ENCODE measurements at places on chromosomes 5 and 9. TPM values are rescaled to one million over a fixed set of nuclear protein-coding genes. Genes with fewer than 3 reads are reported as not detected.

GRCh38 chr5:44246986-44247385 lies 142.2 kb downstream of the FGF10 start:
- DNase-seq: no peak
- no peaks in the 10 kb centered on the region for H3K36me3 ChIP-seq
- H3K4me3 ChIP-seq: no peak overlapping the region
- no peaks in the 10 kb centered on the region for H3K4me1 ChIP-seq
- no peak overlapping the region for H3K27ac ChIP-seq
- no peaks in the 10 kb centered on the region for H3K27me3 ChIP-seq

GRCh38 chr5:149014571-149015031 lies 48.3 kb downstream of the SH3TC2 start:
- no peak overlapping the region for H3K27ac ChIP-seq
- DNase-seq: no peak
- no peaks in the 10 kb centered on the region for H3K27me3 ChIP-seq
- no peak overlapping the region for H3K4me3 ChIP-seq

- H3K27ac ChIP-seq: no peak overlapping the region
- no peaks in the 10 kb centered on the region for H3K36me3 ChIP-seq
These were observed 860.8 kb downstream of the PTPRD start for GRCh38 chr9:9751996-9752395.

GRCh38 chr9:111904891-111905291 lies 8.3 kb downstream of the UGCG start:
- H3K4me3 ChIP-seq: no peak overlapping the region
- no peak overlapping the region for H3K27ac ChIP-seq
- no peaks in the 10 kb centered on the region for H3K36me3 ChIP-seq
- peaks cover 38% of the 10 kb centered on the region for H3K4me1 ChIP-seq
- DNase-seq: no peak

DNA sequence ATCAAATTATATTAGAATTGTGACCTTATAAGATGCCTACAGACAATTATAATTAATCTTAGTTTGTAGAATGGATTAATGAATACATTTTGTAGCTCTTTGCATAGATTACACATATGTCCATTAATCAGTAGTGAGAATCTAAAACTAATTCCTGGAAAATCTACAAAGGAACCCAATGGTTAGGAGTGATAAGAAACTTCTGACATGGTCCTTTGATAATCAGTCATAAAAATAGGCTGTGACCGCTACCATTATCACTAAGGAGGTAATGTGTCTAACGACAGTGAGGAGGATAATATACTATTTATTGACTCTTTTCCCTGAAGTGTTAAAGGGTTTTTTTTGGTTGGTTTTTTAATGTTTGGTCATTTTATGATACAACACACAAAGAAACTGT lies 46.6 kb downstream of the BNC2 start:
- no peak overlapping the region for H3K27ac ChIP-seq
- H3K27me3 ChIP-seq: no peaks in the 10 kb centered on the region
- H3K36me3 ChIP-seq: no peaks in the 10 kb centered on the region
- no peak overlapping the region for H3K4me3 ChIP-seq

DNA sequence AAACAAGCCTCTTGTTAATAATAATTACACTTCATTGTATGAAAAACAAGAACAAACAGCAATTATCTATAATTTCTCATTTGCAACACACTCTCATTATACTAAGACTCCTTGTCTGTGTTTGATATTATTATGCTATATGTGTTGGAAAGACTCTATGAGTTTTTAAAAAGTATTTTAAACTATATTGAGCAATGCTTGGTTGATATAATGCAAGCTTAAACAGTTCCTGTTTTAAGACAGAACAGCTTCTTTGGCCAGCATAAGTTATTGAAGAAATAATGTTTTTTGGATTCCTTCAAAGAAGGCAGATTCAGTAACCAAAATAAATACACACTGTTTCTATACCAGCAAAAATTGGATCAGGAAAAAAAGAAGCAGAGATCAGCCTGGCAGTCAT lies 871.4 kb downstream of the MAT2B start:
- no peak overlapping the region for H3K27ac ChIP-seq
- no peaks in the 10 kb centered on the region for H3K27me3 ChIP-seq
- no peak overlapping the region for H3K4me3 ChIP-seq
- H3K36me3 ChIP-seq: no peaks in the 10 kb centered on the region
- no peaks in the 10 kb centered on the region for H3K4me1 ChIP-seq

DNA sequence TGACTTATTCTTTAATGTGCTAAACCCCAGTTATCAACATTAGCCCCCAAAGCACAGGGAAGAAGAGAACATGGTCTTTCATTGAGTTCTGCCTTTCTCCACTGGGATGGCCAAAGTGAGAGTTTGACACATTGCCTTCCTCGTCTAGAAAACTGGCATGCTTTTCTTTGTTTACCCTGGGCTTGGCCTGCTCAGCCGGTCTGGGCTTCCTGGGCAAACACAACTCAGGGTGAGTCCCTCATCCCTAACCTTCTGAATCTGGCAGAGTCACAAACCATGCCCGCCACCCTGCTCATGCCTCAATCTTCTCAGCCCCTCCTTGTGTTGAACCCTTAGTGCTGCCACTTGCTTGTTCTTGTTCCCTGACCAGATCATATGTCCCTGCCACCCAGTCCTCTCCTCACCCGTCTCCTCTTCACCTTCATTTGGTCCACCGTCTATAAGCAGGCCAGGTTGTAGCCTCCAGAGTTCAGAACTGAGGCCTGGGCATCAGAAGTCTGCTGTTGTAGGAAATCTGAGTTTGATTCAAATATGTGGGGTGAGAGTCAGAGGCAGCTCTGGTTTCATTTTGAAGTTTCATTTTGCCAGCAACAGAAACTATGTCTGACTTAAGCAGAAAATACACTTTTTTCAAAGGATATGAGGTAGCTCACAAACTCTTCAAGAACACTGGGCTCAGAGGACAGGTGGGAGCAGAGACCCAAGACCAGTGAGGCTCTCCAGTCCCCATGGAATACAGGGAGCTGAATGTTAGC lies 217.6 kb downstream of the NDUFS4 start:
- DNase-seq: no peak
- H3K27me3 ChIP-seq: no peaks in the 10 kb centered on the region
- no peaks in the 10 kb centered on the region for H3K36me3 ChIP-seq
- H3K27ac ChIP-seq: no peak overlapping the region
- no peaks in the 10 kb centered on the region for H3K4me1 ChIP-seq

DNA sequence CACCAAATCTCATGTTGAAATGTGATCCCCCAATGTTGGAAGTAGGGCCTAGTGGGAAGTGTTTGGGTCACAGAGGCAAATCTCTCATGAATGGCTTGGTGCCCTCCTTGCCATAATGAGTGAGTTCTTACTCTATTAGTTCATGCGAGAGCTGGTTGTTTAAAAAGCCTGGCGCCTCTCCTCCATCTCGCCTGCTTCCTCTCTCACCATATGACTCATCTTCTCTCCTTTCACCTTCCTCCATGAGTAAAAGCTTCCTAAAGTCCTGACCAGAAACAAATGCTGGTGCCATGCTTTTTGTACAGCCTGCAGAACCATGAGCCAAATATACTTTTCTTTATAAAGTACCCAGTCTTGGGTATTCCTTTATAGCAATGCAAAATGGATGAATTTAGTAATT lies 20.9 kb upstream of the ARHGAP26 start:
- DNase-seq: no peak
- no peak overlapping the region for H3K4me3 ChIP-seq
- H3K27ac ChIP-seq: no peak overlapping the region
- H3K4me1 ChIP-seq: no peaks in the 10 kb centered on the region
- no peaks in the 10 kb centered on the region for H3K27me3 ChIP-seq

DNA sequence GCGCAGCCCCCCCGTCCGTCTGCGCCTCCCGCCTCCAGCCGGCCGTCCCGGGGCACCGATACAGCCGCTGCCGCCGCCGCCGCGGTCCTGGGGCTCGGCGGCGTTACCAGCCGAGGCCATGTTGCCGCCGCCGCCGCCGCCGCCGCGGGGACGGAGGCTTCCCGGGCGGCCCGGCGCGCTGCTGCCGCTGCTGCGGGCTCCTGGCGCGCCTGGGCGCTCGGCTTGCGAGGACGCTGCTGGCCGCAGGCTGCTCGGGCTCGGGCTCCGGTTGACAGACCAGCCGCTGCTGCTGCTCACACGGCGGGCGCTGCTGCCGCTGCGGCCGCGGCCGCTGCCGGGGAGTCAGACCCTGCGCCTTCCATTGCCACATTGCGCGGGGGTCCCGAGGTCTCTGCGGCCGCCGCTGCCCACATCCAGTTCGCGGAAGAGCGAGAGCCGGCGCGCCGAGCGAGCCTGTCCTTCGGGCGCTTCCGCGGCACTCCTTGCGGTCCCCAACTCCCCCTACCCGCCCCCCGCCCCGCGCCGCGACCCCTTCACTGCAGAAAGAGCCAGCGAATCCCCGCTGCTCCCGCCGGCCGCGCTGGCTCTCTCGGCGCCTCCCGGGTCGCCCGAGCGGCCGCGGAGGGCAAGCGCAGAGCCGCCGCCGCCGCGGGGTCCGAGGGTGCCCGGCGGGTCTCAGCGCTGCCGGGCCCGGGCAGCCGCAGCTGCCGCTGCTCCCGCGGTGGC lies 8.4 kb downstream of the PTCH1 start:
- H3K4me1 ChIP-seq: peaks cover 9% of the 10 kb centered on the region
- DNase-seq: no peak
- no peaks in the 10 kb centered on the region for H3K36me3 ChIP-seq
- H3K27ac ChIP-seq: peak overlapping the region; percentile 86

DNA sequence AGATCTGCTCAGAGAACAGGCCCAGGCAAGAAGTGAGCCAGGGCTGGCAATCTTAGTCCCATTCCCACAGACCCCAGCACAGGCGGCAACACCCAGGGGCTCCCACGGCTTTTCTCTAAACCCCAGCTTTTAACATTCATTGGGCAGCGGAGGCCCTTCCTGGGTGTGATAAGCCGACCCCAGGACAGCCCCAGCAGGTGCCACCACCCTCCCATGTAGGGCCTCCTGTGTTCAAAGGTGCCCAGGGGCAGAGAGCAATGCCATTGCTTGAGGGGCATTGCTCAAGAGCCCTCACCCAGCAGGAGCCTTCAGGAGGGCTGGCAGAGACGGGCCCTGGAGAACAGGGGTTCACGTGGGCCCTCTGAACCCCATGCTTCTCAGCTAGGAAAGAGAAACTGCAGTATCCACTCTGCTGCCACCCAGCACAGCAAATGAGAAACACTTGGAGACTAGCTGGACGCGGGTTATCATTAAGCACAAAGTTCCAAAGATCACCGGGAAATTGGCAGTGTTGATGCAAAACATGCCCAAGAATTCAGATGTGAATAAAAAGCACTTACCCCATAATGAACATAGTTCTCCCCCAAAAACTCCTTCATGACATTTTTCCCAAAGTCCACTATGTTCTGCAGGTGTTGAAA lies 13.9 kb downstream of the IPPK start:
- H3K27ac ChIP-seq: no peak overlapping the region
- peaks cover 44% of the 10 kb centered on the region for H3K4me1 ChIP-seq
- peaks cover 60% of the 10 kb centered on the region for H3K36me3 ChIP-seq
- H3K27me3 ChIP-seq: no peaks in the 10 kb centered on the region
- DNase-seq: no peak
- H3K4me3 ChIP-seq: no peak overlapping the region

GRCh38 chr5:91938441-91938840 lies 555.3 kb upstream of the ARRDC3 start:
- no peak overlapping the region for H3K4me3 ChIP-seq
- no peak for DNase-seq
- H3K27me3 ChIP-seq: no peaks in the 10 kb centered on the region
- H3K27ac ChIP-seq: no peak overlapping the region
- no peaks in the 10 kb centered on the region for H3K36me3 ChIP-seq
- H3K4me1 ChIP-seq: no peaks in the 10 kb centered on the region

- no peak overlapping the region for H3K4me3 ChIP-seq
- DNase-seq: no peak
- no peaks in the 10 kb centered on the region for H3K4me1 ChIP-seq
- no peaks in the 10 kb centered on the region for H3K36me3 ChIP-seq
These were observed 365.1 kb upstream of the NUDT12 start for GRCh38 chr5:103927739-103928138.

DNA sequence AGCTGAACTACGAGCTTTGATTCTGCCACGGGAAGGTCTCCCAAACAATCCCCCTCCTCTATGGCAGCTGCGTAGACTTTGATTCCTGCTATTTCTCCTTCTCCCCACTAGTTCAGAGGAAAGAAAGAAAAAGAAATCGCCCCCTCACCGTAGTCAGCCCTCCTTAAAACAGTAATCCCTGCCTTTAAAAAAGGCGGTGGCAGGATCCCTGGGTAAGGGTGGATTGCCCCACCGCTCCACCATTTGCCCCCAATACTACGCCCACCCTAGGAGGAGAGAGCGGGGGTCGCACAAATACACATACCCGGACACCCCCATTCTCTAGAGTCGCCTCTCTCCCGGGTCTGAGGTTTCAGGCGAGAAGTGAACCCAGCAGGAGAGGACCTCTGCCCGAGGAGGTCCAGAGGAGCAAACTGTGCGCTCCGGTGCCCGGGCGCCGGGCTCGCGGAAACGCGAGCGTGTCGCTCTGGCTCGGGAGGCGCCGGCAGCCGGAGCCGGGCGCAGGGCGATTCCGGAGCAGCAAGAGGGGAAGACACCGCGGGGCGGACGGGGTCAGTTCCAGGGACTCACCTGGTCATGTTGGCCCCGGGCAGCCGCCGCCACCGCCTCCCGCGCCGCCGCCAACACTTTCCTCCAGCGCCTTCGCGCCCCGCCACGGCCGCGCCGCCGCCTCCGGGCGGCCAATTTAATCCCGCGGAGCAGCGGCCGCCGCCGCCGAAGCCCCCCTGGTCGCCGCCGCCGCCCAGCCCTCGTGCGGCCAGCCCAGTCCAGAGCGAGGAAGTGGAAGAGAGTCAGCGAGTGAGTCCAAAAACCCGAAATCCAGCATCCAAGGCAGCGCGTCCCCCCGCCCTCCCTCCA lies 1057.7 kb upstream of the DMAC1 start:
- H3K4me1 ChIP-seq: peaks cover 11% of the 10 kb centered on the region
- H3K27me3 ChIP-seq: peaks cover 33% of the 10 kb centered on the region
- H3K36me3 ChIP-seq: no peaks in the 10 kb centered on the region
- DNase-seq: no peak

DNA sequence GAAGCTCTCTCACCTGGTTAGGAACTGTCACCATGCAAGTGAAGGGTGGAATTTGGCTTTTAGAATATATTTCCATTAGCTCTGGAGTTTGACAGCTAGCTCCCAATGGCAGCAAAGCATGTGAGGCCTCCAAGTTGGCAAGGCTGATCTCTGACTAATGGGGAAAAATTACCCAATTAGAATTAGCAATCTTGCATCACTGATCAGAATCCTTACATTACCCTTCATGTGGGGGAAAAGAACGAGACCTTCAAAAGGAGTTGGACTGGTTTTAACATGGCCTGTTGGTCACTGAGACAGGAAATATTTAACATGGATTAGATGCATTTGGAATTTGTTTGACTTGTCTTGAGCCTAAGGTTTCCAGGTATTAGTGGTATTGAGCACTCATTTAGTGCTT lies 192.3 kb upstream of the GDNF start:
- no peak overlapping the region for H3K4me3 ChIP-seq
- no peak overlapping the region for H3K27ac ChIP-seq
- H3K27me3 ChIP-seq: no peaks in the 10 kb centered on the region

The LCP2 gene
- 41.9 TPM for total RNA-seq

The SPATA31D4 gene
- total RNA-seq: not detected

The TERT gene
- total RNA-seq: not detected

The SLC27A4 gene
- total RNA-seq: 18.8 TPM

The LCN1 gene
- total RNA-seq: not detected

All from tibial nerve (tissue), 4 donors.